Activated CD4-positive, alpha-beta memory T cell treated with anti-CD3 and anti-CD28 coated beads for 36 hours (primary cell): ENCODE measurements at places on chromosomes 3 and 15. TPM values are rescaled to one million over a fixed set of nuclear protein-coding genes. Genes with fewer than 3 reads are reported as not detected.

- no peak for DNase-seq
Observed at GRCh38 chr3:47841786-47842349, 38.9 kb downstream of the DHX30 start.

DNA sequence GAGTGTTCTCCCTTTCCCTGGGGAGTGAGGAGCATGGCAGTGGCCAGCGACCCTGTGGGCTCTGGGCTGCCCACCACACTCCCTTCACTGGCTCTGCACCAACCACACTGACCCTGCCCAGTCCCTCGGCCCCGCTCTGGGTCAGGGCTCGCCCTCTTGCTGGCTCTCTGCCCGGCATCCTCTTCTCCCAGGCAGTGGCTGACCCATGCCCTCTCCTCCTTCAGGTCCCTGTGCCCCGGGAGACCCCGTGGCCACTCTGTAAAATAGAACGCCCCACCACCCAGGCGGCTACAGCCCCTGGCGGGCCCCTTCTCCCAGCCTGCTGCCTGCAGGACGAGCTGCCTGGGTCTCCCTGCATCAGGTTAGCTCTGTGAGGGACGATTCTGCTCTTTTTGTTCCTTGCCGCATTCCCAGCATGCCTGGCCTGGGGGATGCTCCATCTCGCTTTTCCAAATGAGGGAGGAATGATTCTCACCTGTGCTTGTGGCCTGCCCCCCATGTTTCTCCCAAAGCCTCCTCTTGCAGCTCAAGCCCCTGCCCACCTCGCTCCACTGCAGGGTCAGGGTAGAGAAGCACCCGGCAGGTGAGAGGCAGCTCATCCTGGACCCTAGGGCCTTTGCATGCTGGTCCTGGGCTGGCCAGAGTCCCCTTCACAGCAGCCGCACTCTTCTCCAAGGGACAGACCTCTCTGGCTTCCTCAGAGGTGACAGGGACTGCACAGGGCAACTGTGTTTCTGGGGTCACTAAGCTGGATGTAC lies 14.5 kb upstream of the CFAP100 start:
- no peak for DNase-seq

The ITPKA gene
- 4.7 TPM for total RNA-seq

The CFAP20DC gene
- total RNA-seq, result 2.5 TPM
